Placental pericyte (primary cell): ENCODE measurements at places on chromosomes 13 and 19. TPM values are rescaled to one million over a fixed set of nuclear protein-coding genes. Genes with fewer than 3 reads are reported as not detected.

The MEIS3 gene
- total RNA-seq = 42.5 and 95.0 TPM in 2 replicates

The APLP1 gene
- total RNA-seq = 2.0 and 2.1 TPM in 2 replicates

The DCT gene
- total RNA-seq = not detected in 2 replicates

The CYP2A6 gene
- not detected in 2 replicates for total RNA-seq

The CALM3 gene
- 99.1 and 184 TPM in 2 replicates for total RNA-seq

The PLEKHF1 gene
- total RNA-seq = 11.6 and 28.2 TPM in 2 replicates

The TMC4 gene
- total RNA-seq = not detected in 2 replicates

The C19orf81 gene
- not detected in 2 replicates for total RNA-seq

The ZNF569 gene
- total RNA-seq = 3.7 and 6.3 TPM in 2 replicates

The IGSF23 gene
- total RNA-seq = not detected in 2 replicates

The MATK gene
- total RNA-seq = not detected in 2 replicates

The MEGF8 gene
- total RNA-seq = 17.0 and 24.1 TPM in 2 replicates

The CCL25 gene
- total RNA-seq = not detected in 2 replicates

The ATXN8OS gene
- not detected in 2 replicates for total RNA-seq

The MYPOP gene
- 1.9 and 2.0 TPM in 2 replicates for total RNA-seq

The ANKLE1 gene
- 0.44 and 0.57 TPM in 2 replicates for total RNA-seq

The CRX gene
- total RNA-seq = not detected in 2 replicates

The CEACAM4 gene
- not detected in 2 replicates for total RNA-seq

The ACTMAP gene
- 1.1 and 2.0 TPM in 2 replicates for total RNA-seq

The PRTN3 gene
- total RNA-seq = not detected in 2 replicates

The WDR87 gene
- not detected in 2 replicates for total RNA-seq

The GPR183 gene
- total RNA-seq = 0.22 and 13.2 TPM in 2 replicates

The SIGLEC9 gene
- total RNA-seq = 0.22 TPM in 1 of 2 replicates, not detected in the other

The TEX29 gene
- total RNA-seq = not detected in 2 replicates

The ZNF382 gene
- 9.2 and 10.9 TPM in 2 replicates for total RNA-seq

The RFPL4AL1 gene
- not detected in 2 replicates for total RNA-seq

The TEKTIP1 gene
- not detected in 2 replicates for total RNA-seq

The PSG1 gene
- 0.43 and 0.44 TPM in 2 replicates for total RNA-seq

The DACT3 gene
- 4.2 and 8.0 TPM in 2 replicates for total RNA-seq

The RABAC1 gene
- total RNA-seq = 127 and 236 TPM in 2 replicates

The ZNF546 gene
- 4.2 and 4.3 TPM in 2 replicates for total RNA-seq

The ERFL gene
- under 0.01 TPM in 1 of 2 replicates, not detected in the other for total RNA-seq

The ESD gene
- total RNA-seq = 87.5 and 94.5 TPM in 2 replicates

The ETHE1 gene
- total RNA-seq = 49.2 and 93.6 TPM in 2 replicates

The CYP2F1 gene
- not detected in 2 replicates for total RNA-seq

The CCNA1 gene
- total RNA-seq = 0.43 and 1.1 TPM in 2 replicates
